Stimulated activated CD4-positive, alpha-beta T cell treated with anti-CD3 and anti-CD28 coated beads, Interleukin-15, amount 100 ng/mL, for 48 hours (primary cell): ENCODE measurements at places on chromosomes 2 and 18.

DNA sequence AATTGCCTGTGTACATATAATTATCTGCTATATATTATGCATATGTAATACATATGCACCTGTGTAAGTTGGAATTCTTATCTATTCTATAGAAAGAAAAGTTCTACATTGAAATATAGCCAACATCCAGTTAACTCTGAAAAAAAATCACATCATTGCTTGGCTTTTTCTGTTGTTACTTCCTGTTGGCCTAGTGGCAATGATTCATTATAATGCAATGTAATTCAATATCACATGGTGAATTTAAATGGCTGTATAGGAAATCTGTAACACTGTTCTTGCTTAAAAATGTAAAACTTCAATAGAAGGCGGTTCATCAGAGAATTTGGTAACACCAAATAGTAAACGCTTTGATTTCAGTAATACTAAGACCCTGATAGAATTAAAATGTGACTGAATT is 44.5 kb upstream of the MAP4K3 start:
- DNase-seq: no peak

DNA sequence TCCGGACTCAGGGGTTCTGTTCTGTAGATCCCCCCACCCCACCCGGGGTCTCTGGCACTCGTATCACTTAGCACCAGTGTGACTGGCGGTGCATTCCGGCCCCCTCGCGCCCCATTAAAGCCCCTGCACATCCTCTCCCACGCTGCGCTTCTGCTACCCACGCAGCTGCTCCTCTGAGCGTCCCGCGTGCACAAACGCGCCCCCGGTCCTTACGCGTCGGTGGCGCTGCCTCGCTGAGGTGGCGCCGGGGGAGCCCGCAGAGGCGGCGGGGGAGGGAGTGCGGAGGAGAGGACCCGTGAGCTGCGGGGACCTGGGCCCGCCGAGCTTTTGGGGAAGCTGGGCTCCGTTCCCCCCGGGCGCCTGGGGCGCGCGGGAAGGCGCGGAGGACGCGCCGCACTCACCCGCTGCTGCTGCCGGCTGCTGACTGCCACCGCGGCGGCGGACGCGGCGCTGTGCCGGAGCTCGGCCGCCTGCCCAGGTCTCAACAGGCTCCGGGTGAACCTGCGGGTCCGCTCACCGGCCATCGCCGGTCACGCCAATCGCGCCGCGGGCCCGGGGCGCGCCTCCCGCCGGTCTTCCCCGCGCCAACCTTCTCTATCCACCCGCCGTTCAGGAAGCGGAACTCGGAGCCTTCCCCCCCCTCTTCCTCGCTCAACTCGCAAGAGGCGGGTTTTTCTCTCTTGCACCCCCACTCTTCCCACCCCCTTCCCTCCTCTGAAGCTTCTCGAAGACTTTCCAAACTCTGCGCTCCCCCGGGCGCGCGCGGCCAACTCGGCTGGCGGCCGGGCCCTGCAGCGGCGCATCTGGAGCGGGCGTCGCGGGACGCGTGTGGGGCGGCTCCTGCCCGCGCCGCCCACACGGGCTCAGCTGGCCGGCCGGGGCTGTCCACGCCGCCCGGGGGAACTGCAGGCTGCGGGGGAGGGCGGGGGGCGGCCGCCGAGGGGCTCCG is at the start of gene DOCK10:
Gene DOCK10, minus strand, starts transcription at position 618 of the 949 bp plus-strand sequence. Its CDS starts 94 bp downstream, at position 524.
- DNase-seq: peak; percentile 46

DNA sequence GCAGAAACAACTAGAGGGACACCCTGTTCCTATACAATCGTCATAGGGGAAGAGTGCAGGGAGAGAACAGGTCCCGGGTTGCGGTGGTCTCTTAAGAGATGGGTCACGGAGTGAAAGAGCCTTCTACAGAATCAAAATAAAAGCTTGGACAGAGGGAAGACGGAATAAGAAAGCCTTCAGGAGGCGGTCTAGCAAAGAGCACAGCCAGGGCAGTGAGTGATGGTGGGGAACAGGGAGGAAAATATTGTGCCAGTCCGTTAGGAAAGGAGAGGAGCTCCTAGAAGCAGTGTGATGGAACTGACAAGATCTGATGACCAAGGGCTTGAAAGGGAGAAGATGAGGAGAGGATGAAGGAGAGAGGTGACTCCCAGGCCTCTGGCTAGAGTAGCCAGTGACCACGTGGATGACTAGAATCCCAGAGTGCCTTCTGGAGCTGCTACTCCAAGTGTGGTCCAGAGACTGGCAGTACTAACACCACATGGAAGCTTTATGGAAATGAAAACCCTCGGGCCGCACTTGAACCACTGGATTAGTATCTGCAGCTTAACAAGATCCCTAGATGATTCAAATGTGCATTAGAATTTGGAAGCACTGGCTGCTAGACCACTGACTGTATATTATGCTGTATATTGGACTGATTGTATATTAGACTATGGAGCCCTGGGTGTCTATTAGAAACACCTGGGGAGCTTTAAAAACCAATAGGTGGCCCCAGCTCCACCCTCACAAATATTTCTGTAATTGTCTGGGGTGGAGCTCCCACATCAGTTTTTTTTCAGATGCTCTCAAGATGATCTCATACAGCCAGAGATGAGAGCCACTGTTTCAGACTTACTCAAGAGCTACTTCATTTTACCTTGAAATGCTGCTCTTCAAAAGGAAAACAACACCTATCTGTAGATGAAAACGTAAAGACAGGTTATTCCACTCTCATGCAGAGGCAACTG is 1.1 kb upstream of the EVA1A start:
- DNase-seq: no peak

DNA sequence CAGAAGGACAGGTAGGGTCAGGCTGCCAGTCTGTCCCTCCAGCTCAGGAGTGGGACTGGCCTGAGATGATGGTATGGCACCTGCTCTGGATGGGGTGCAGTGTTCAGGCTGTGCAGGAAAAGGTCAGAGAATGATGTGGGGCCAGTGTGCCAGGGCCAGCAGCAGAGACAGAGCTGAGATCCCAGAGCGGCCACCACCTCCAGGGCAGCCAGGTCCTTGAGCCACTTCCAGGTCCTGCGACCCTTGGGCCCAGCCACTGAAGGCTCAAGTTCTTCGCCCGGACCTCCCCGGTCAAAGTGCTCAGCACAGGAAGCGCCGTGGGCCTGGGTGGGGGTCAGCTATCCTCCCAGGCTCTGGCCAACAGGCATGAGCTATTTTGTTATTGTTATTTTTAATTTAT is 12.1 kb upstream of the ARMC9 start:
- no peak for DNase-seq

- DNase-seq: no peak
Observed at GRCh38 chr2:216339456-216340279, 32.6 kb downstream of the MARCHF4 start.

GRCh38 chr2:86301009-86301408 is 36.4 kb downstream of the REEP1 start:
- DNase-seq: no peak

DNA sequence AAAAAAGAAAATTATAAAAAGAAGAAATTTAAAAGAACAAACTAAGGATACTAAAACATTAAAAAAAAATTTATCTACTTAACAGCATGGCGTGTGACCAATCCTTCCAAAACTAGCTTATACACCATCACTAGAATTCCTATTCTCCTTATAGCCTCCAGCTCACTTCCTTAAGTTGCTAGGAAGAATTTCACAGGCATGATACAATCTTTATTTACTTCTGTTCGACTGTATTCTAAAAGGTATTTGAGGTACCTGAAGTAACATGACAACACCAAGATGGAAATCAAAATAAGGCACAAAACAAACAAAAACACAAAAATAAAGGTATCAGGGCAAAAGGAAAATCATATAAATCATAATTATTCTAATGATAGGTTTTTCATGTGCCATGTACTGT is 360.7 kb downstream of the FIGN start:
- DNase-seq: no peak

DNA sequence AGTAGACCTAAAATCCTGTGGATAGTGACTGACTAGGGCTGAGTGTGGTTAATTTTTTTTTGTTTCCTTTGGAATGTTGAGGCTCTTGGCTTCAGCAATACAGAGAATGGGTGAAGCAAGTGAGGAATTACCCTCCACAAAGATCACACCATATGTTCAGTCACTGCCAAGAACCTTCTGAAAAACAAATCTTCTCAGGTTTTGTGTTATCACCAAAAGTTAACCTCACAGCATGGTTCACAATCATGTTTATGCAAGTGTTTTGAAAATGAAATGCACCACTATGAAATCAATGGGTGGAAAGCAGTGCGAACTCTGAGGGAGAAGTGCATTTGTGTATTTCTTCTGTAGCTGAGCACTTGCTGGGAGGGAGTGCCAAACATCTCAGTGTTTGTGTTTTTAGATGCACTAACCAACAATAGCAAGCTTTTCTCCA is 44.4 kb downstream of the SPATS2L start:
- no peak for DNase-seq

DNA sequence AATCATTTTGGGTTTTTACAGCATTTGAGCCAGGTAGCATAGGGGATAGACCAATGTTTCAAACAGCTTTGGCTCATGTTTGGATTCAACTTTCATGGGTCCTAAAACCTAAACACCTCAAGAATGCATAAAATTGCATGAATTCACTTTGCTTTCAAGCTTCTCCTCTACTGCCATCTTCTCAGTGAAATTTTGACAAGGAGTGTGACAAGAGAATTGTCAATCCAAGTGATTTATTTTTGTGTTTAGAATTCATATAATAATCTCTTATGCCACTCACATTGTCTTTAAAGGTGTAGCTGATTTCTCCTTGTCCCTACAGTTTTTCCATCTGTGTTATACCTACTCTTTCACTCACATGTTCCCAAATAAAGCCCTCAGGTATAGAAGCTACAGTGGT is 264.8 kb upstream of the RND3 start:
- no peak for DNase-seq

DNA sequence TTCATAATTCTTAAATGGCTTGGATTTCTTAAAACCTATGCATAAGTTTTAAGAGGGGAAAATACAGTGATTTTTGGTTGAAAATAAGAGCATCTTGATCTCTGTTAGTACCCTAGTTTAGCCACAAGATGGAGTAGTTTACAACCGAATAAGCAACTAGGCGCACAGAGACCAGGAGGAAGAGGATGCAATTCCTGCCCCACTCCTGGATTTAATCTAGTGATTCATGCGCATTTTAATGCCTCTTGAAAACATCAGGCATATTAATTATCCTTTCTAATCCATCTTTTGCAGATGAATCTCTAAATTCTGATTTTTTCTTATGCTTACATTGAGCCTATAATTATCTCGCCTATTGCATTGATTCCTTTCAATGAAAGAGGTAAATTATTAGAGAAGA is 76.7 kb downstream of the MRPS9 start:
- no peak for DNase-seq

GRCh38 chr2:227834423-227834822 is 20.8 kb downstream of the CCL20 start:
- DNase-seq: no peak

DNA sequence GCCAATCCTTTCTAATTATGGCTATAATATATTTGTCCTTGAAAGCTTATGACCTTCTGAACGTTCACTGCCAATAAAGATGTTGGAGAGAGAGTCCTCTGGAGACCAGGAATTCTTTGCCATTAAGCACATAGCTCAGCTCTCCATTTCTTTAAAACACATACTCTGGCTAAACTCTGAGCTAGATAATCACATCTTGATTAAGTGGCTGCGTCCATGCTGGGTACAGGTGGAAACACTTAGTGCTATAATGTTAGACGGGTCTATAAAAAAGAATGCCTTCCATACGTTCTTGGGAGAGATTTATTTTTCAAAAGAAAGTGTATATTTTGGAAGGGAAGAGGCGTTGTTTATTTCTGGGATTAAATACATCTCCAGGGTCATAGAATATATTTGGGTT is 314.5 kb downstream of the LPIN1 start:
- DNase-seq: no peak

- no peak for DNase-seq
Observed at GRCh38 chr2:18731666-18732065, 142.3 kb upstream of the NT5C1B start.

DNA sequence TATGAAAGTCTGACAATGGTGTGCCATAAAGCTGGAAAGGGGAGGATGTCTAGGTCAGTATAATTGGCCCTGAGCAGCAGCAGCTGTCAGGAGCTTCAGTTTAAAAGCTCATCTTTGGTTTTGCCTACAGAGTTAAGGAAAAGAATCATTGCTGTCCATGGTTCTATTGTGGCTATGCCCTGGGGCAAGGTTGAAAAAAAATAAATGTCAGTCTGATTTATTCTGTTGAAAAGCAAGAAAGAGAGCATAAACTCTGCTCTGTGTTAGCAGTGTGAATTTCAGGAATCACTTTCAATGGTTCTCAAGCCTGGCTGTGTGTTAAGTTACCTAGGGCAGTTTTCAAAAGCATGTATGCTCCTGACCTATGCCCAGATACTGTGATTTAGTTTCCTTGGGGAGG is 446.7 kb downstream of the SETBP1 start:
- no peak for DNase-seq

- no peak for DNase-seq
Observed at GRCh38 chr2:31239593-31240177, 5.7 kb downstream of the EHD3 start.

GRCh38 chr2:97731274-97732020 is 18.1 kb downstream of the ZAP70 start:
- no peak for DNase-seq

DNA sequence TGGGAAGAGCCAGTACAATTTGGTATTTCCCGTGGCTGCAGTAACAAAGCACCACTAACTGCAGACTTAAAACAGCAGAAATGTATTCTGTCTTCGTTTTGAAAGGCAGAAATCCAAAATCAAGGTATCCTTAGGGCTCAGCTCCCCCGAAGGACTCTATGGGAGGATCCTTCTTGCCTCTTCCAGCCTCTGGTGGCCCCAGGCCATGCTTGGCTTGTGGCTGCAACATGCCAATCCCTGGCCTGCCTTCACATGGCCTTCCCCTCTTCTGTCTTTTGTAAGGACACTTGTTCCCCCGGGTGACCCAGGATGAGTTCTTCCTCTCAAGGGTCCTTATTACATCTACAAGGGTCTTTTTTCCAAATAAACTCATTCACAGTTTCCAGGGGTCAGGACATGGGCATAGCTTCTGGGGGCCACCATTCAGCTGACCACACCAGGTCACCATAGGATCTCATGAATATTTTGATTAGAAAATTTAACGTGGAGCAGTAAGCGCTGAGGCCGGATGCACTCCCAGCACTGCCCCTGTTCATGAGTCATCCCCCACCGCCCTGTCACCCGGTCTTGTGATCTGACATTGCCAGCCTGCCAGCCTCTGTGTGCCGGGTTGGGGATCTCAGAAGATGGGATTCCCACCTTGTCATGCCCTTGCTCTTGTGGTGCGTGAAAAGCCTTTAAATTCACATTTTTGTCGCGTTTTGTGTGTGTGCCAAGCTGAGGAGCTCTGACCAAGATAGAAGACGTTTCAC is 61.2 kb upstream of the B3GNT7 start:
- DNase-seq: no peak

GRCh38 chr2:182866095-182866460 is 359 bp downstream of the FRZB start:
- no peak for DNase-seq

DNA sequence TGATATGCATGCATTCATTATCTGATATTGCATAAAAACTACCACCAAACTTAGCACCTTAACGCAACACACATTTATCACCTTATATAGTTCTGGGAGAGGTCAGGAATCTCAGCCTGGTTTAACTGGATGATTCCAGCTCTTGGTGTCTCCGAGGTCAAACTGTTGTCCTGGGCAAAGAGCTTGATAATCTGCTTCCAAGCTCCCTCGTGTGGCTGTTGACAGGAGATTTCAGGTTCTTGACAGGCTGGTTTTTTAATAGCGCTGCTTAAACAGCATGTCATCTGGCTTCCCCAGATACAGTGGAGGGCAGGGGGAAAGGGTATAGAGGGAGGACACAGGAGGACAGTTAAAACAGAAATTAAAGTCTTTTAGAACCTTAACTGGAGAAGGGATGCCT is 785.0 kb downstream of the CNTNAP5 start:
- no peak for DNase-seq

- DNase-seq: no peak
Observed at GRCh38 chr2:10617241-10617640, 72.5 kb downstream of the NOL10 start.

GRCh38 chr2:230934231-230935129 is 9.4 kb upstream of the GPR55 start:
- DNase-seq: no peak
